T-helper 2 cell treated with Interferon-gamma antibody and Interleukin-4, amounts not matched to agents 5 μg/mL and 100 μg/mL, for 36 hours (primary cell): ENCODE measurements at places on chromosomes 2 and 18.

- no peak for DNase-seq
Observed at GRCh38 chr2:67013821-67014220, 383.3 kb upstream of the ETAA1 start.

DNA sequence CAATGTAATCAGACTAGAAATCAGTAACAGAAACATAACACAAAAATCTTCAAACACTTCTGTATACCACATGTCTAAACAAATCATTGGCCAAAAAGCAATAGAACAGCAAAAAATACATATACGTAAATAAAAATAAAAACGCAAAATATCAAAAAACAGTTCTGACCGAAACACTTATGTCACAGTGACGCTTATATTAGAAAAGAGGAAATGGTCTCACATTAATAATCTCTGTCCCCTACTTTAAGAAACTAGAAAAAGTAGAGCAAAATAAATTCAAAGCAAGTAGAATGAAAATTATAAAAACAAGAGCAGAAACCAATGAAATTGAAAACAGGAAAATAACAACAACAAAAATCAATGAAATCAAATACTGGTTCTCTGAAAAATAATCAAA is 41.9 kb downstream of the TMEM131 start:
- DNase-seq: no peak

- no peak for DNase-seq
Observed at GRCh38 chr2:25305775-25306174, 36.0 kb downstream of the DNMT3A start.

DNA sequence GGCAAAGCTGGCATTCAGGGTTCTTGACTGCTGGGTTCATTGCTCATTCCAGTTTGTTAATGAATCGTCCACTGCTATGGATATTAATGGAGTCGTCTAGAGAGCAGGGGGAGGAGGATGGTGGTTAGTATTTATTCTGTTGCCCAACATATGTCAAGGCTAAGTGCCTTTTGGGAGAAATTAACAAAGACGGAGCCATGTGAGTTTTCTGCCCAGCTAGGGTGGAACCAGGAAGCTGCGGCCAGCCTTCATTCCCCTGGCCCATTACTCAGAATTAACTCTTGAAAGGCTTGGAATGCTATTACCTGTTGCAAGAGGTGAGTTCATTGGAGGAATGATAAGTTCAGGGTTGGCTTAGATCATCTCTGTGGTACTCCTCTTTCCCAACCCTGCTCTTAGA is 19.3 kb downstream of the IGFBP2 start:
- DNase-seq: no peak

GRCh38 chr18:46892842-46893241 is 24.5 kb downstream of the PIAS2 start:
- DNase-seq: no peak
